Cardiac fibroblast (primary cell): ENCODE measurements at places on chromosomes 6 and 20.

DNA sequence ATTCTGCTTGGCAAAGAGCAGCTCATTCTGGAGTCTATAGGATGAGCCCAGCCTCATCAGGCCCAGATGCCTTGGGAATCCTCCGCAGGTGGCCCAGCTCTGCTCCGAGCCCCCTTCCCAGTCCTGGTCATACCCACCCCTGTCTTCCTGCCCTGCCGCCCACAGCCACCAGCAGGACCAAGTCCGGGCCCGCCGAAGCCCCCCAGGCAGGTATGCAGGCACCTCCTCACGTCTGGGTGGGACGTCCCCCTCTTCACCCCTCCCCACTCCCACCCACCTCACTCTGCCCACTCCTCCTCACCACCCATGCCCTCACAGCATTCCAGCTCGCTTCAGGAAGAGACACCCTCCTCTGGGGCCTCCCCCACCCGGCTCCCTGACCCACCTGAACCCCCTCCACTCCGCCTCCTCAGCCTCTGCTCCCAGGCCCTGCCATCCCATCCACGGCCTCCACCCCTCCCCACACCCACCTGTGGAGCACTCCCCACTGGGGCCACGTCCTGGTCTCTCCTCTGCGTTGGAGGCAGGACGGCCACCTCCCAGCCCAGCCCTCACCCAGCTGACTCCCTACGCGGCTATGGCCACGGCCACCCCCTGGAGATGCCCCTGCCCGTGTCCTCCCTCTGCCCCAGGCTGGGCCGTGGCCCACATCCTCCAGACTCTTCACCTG, 43.4 kb downstream of the KCNQ2 start:
- DNase-seq, result no peak

GRCh38 chr6:151021896-151022295, 156.4 kb downstream of the MTHFD1L start:
- no peak for DNase-seq

DNA sequence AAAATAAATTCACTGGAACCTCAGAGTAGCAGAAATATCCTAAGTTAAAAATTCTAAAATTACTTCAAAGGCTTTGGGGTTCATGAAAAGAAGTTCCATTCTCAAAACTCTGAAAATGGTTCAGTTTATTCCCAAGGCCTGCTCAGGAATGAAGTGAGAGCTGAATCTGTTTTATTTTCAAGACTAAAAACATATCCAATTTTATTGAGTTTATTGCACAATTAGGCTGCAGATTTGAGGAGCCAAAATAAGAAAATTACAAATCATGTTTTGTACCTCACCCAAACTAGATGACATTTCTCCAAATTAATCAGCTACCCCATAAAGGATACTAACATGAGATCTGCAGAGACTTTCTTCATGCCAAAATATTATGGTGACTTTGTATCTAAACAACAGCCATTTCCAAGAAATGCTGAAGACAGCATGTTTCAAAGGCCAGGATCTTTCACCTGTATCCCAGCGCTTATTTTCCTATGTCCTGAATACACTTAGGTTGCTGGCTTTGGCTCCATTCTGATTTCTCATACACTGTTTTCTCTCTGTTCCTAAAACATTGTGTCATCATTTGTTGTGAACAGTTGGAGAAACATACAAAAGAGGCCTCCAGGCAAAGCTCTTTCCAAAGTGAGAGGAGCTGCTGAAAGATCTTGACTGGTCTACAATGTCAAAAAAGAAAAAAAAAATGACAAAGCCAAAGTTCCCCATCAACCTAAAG, 85.7 kb upstream of the F13A1 start:
- no peak for DNase-seq

DNA sequence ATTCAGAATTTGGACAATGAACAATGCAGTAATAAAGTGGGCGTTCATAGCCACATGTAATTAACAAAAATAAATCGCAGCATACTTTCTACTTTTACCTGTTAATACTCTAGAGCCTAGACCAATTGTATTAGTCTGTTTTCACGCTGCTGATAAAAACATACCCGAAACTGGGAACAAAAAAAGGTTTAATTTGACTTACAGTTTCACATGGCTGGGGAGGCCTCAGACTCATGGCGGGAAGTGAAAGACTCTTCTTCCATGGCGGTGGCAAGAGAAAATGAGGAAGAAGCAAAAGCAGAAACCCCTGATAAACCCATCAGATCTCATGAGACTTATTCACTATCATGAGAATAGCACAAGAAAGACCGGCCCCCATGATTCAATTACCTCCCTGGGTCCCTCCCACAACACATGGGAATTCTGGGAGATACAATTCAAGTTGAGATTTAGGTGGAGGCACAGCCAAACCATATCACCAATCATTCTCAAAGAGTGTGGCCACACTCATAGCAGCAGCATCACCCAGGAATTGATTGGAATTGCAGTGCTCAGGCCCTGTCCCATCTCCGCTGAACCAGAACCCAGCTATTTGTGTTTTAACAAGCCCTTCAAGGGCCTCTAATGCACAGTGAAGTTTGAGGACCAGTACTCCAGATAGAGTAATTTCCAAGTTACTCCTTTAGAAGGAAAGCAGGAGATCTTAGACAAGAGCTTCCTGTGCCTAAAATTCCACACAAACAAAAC, 650.0 kb downstream of the KIF16B start:
- no peak for DNase-seq

DNA sequence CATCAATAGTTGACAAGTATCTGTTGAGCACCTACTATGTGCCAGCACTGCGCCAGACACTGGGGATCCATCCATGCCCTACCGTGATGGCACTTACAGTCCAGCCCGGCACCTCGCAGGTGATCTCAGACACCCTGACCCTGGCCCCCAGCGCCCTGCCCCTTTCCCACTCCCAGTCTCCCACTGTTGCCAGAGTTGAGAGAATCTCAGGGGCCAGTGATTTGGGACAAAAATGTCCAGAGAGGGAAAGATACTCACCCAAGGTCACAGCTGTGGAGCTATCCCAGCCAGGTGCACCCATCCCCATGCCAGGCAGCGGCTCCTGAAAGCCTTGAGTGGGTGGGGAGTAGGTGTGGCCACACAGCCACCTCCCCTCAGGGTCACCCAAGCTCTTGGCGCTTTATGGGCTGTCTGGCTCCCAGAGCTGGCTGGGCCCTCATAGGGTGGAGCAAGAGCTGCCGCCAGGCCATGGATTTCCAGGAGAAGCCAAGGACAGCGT, 3.3 kb downstream of the PI16 start:
- DNase-seq, result no peak

- DNase-seq, result no peak
Observed at GRCh38 chr6:150730801-150731457, 131.2 kb downstream of the PLEKHG1 start.

- DNase-seq, result no peak
Observed at GRCh38 chr20:1072258-1072657, 46.1 kb upstream of the PSMF1 start.

GRCh38 chr6:142322504-142323198, 20.8 kb downstream of the ADGRG6 start:
- DNase-seq, result peak; percentile 42

DNA sequence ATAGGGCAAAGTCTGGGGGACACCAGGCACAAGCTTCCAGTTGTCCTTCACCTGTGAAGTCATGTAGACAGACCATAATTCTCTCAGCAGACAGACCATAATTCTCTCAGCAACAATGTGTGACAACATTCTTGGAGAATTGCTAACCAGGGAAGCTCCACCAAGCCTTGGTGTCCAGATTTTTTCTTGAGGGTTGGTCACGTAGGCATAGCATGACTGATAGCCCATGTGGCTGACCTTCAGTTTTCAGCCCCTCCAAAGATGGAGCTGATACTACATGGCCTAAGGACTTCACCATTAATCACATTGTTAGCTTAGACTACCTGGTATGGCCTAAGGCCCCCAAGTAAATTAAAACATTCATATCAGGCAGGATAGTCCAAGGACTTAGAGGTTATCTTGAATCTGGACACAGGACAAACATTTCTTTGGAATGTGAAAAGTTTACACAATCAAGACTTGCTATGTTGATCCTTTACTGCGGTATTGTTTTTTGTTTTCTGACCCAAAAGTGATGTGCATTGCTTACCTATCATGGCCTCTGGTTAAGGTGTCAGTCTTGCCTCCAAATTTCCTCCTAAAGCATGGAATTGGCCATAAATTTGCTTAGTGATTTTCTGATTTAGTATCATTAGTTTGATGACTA, 76.9 kb downstream of the CEP57L1 start:
- no peak for DNase-seq

DNA sequence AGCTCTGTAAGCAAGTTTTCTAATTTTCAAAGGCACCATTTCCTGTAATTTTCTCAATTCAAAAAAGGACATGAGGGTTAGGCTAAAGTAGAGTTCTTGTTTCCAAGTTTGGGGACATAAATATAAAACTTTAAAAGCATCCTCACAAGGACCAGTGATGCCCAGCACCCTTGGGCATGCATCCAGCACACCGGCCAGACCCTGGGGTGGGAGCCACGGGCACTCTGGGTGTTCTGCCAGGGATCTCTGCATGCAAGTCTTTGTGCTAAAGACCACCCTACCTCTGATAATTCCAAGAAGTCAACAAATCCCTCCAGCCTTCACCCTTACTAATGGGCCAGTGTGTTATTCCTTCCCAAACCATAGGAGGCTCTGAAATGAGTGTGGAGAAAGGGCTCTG, 46.5 kb downstream of the PLCG1 start:
- no peak for DNase-seq

- peak; percentile 87 for DNase-seq
Observed at GRCh38 chr20:34110745-34111641, 1.1 kb downstream of the EIF2S2 start.

DNA sequence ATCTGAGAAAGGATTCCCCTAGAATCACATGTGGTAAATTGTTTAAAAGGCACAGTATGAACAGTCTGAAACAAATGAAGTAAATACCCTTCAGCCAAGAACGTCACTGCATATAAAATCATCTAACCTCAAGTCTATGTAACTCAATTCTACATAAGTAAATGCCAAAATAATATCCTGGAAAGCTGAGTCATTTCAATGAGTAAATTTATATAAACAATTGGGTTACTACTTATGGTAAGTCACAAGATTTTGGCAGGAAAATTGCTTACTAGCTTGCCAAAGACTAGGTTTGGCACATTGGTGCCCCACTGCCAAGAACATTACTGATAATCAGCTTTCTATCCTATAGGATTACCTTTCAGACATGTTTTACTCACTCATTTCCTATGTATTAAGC, 8.4 kb downstream of the GMDS start:
- peak; percentile 94 for DNase-seq

DNA sequence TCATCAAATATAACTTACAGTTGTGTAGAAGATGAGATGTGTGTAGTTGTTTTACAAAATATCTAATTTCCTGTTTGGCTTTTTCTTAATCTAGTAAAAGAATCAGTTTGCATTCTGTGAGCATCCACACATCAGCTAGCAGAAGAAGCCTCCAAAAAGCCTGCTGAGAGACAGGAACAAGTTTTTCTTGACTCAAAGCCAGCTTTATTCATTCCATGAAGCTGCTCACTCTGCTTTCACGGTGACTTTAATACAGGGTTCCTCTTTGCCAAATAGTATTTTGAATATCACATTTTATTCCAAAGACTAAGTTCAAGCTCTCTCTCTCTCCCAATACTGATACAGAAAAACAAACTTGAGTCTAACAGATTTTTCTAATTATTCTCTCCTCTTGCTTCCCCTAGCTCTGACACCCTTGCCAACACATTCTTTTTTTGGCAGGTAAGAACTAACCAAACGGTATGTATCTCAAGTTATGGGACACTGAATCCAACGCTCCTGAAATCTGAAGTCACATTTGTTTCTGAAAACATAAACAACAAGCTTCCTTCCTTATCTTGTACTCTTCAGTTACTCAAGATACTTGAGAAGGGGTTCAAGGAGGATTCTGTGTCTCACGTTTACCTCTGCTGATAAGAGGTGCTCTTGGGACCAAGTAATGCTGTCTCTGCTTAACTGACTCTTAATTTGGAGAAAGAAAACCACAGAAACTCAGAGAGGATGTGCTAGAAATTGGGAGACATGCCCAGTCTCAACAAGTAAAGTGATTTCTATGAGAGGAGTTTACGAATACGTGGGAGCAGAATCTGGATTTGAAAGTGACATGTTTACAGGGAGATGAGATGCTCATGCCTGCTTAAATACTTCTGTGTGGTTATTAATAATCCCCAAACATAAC, 184.2 kb upstream of the SPTLC3 start:
- no peak for DNase-seq

- no peak for DNase-seq
Observed at GRCh38 chr20:16004108-16004854, 569.0 kb downstream of the KIF16B start.

DNA sequence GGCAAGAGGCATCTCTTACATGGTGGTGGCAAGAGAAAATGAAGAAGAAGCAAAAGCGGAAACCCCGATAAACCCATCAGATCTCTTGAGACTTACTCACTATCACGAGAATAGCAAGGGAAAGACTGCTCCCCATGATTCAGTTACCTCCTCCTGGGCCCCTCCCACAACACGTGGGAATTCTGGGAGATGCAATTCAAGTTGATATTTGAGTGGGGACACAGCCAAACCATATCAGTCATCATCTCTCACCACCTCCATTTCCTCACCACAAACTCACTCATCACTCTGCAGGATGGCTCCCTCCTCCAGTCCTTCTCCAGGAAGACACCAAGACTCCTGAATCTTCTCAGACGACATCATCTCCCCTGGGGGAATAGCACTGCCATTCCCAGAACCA, 25.8 kb upstream of the SLC16A10 start:
- peak; percentile 29 for DNase-seq

- no peak for DNase-seq
Observed at GRCh38 chr6:106536851-106537250, 92.4 kb downstream of the RTN4IP1 start.

- no peak for DNase-seq
Observed at GRCh38 chr6:92376691-92377090, 1042.7 kb downstream of the EPHA7 start.

GRCh38 chr6:111201244-111201554, 113.9 kb downstream of the SLC16A10 start:
- DNase-seq, result no peak

DNA sequence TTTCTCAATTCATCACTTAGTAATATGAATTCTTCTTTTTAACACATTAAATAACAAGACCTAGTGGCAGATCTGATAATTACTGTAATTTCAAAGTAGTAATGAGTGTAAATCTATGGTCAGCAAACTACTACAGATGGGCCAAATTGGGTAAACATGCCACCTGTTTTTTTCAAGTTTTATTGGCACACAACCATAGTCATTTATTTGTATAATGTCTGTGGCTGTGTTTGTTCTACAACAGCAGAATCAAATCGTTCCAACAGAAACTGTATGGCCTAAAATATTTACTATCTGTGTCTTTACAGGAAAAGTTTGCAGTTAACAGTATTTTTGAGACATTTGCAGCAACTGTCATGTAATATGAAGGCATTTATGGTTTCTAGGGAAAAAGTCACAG, 86.1 kb upstream of the EYA2 start:
- DNase-seq, result no peak

GRCh38 chr6:14674458-14674857, 556.9 kb downstream of the CD83 start:
- DNase-seq, result no peak

DNA sequence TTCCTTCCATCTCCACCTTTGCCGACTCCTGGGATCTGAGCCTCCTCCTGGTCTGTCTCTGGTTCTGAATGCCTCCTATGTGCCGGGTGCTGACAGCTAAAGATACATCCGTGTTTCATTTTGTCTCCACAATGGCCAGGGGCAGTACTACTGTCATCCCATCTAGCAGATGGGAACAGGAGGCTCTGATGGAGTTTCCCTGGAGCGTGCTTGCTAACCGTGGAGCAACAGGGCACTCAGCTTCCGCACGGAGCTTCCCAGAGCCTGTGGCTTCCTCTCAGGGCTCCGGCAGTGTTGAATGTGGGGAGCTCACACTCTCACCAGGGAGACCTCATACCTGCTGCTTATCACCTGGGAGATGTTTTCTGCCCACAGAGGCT, 11.9 kb upstream of the NPBWR2 start:
- no peak for DNase-seq
